ENCODE measurements at places on chromosomes 12 and 14. TPM values are rescaled to one million over a fixed set of nuclear protein-coding genes. Genes with fewer than 3 reads are reported as not detected.
A peak's percentile ranks its signal among the peaks of the same experiment; 100 is the strongest.

- H3K4me3 ChIP-seq = no peak overlapping the region
- no peak for DNase-seq
- H3K36me3 ChIP-seq = no peaks in the 10 kb centered on the region
- no peaks in the 10 kb centered on the region for H3K4me1 ChIP-seq
- no peaks in the 10 kb centered on the region for H3K27me3 ChIP-seq
Measured at GRCh38 chr12:46414591-46415268, 42.2 kb upstream of the SLC38A2 start.

GRCh38 chr12:122346054-122346453 is 76.4 kb downstream of the CLIP1 start:
- no peaks in the 10 kb centered on the region for H3K27me3 ChIP-seq
- H3K27ac ChIP-seq = no peak overlapping the region

GRCh38 chr12:118611295-118611694 is 234.9 kb downstream of the SUDS3 start:
- no peaks in the 10 kb centered on the region for H3K4me1 ChIP-seq
- no peak for DNase-seq
- H3K27ac ChIP-seq = no peak overlapping the region
- no peaks in the 10 kb centered on the region for H3K36me3 ChIP-seq

DNA sequence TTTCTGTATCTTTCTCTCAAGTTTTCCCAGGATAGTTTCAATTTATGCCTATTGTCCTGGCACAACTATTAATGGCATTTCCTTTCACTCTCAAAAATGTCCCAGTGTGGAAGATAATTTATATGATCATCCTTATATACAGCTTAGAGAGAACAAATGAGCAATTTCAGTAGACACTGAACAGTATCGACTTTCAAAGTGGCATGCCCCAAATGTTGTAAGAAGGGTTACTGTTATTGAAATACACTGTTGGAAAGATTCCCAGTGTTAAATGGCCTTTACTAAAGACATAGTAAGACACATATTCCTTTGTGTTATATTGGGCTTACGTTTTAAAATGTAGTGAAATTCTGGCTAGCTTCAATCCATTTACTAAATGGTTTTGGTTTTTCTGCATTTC is 202.3 kb upstream of the CDKN3 start:
- H3K4me3 ChIP-seq = no peak overlapping the region
- H3K27me3 ChIP-seq = no peaks in the 10 kb centered on the region
- no peaks in the 10 kb centered on the region for H3K4me1 ChIP-seq
- no peak for DNase-seq
- no peak overlapping the region for H3K27ac ChIP-seq
- H3K36me3 ChIP-seq = no peaks in the 10 kb centered on the region

- no peak overlapping the region for H3K27ac ChIP-seq
- H3K4me1 ChIP-seq = no peaks in the 10 kb centered on the region
- no peaks in the 10 kb centered on the region for H3K36me3 ChIP-seq
- H3K27me3 ChIP-seq = no peaks in the 10 kb centered on the region
- no peak for DNase-seq
Measured at GRCh38 chr14:84251411-84252115, 1278.4 kb upstream of the FLRT2 start.

DNA sequence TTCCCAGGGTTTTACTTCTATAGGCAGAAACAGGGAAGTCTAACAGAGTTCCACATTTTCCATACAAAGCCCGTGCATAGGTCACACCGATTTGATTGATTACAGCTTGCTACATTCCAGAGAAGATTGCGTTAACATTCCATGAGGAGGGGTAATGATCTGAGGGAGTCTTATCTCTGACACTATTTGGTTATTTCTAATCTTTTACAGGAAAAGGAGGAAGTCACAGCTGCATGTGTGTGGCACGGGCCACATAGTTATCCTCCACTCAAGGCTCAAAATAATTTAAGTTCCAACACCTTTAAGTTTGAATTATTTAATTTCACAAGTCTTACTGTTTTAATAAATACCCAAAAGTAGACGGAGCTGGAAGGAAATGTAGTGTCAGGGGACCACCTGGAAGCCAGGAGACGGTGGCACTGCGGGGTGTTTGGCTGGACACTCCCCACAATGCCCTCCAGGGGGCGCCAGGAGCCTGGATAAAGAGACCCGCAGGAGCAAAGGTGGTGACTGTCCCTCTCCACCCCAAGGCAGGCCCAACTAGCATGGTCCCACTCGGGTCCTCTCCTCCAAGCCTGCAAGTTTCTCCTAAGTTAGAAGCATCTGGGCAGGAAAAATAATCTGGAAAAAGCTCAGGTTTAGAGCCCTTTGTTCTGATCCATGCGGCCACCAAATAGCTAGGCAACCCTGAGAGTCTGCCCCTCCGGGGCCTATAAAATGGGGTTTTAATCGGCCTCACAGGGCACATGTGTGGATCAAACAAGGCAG is 20.2 kb downstream of the KRT8 start:
- no peaks in the 10 kb centered on the region for H3K36me3 ChIP-seq
- H3K27ac ChIP-seq = peak overlapping the region; percentile 30
- peak; percentile 87 for DNase-seq

DNA sequence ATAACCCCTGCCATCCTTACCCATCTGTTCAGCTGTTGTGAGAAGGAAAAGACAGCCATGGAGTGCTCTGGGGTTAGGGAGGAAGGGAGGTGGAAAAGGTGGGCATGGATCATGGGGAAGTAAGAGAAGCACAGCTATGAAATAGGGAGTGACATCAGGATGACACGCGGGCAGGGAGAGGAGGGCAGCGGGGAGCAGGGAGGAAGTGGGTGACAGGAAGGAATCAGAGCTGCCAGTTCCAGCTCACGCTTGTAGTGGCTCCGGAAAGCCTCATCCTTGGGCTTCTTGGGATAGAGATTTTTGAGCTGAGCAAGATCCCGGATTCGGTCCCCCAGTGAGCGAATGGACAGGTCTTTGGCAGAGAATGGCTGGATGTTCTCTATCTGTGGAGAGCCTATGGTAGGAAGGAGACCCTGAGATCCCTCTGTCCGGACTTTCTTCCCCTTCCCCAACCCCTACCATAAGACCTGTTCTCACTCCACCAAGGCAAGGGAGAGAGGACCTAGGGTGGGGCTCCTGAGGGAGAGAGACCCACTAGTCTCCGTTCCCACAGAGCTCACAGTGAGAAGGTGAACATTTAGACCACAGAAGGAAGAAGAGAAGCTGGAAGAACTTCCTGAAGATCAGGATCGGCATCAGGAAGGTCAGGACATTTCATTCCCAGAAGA is 10.3 kb downstream of the NAB2 start:
- peaks cover 20% of the 10 kb centered on the region for H3K36me3 ChIP-seq
- no peaks in the 10 kb centered on the region for H3K27me3 ChIP-seq
- H3K4me3 ChIP-seq = no peak overlapping the region
- H3K27ac ChIP-seq = no peak overlapping the region

GRCh38 chr14:30484201-30484600 is 74.8 kb upstream of the G2E3 start:
- no peak overlapping the region for H3K4me3 ChIP-seq
- H3K4me1 ChIP-seq = no peaks in the 10 kb centered on the region
- H3K27me3 ChIP-seq = no peaks in the 10 kb centered on the region
- H3K36me3 ChIP-seq = no peaks in the 10 kb centered on the region
- no peak for DNase-seq

DNA sequence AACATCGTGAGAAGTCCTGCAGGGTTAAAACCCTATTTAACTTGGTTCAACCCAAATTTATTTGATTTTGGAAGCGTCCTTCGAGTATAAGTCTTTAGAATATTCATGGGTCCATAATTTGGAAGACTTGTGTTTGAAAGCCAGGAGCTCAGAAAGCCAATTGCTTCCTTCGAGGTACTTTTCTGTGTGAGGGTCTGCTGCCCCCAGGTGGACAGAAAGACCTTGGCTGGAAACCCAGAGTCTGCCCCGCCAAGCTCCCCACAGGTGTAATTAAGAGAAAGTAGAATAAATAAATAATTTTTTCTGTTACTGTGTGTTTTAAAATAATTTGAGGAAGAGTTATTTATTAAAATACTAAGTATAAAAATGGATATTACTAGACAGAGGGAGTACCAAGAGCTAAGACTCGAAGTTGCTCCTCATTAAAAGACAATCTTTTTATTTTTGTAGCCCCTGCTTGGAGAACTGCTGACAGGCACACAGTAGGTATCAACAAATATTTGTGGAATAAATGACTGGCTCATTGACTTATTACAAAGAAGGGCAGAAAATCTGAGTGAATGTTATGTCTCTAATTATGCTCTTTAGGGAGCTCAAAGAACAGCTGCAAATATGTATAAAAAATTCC is 105.8 kb downstream of the PAH start:
- H3K4me3 ChIP-seq = no peak overlapping the region
- no peaks in the 10 kb centered on the region for H3K36me3 ChIP-seq
- no peaks in the 10 kb centered on the region for H3K4me1 ChIP-seq
- H3K27me3 ChIP-seq = no peaks in the 10 kb centered on the region

GRCh38 chr14:94058128-94058673 is 22.8 kb downstream of the DDX24 start:
- H3K36me3 ChIP-seq = peaks cover 3% of the 10 kb centered on the region
- no peak for DNase-seq
- no peak overlapping the region for H3K27ac ChIP-seq
- H3K4me3 ChIP-seq = no peak overlapping the region

DNA sequence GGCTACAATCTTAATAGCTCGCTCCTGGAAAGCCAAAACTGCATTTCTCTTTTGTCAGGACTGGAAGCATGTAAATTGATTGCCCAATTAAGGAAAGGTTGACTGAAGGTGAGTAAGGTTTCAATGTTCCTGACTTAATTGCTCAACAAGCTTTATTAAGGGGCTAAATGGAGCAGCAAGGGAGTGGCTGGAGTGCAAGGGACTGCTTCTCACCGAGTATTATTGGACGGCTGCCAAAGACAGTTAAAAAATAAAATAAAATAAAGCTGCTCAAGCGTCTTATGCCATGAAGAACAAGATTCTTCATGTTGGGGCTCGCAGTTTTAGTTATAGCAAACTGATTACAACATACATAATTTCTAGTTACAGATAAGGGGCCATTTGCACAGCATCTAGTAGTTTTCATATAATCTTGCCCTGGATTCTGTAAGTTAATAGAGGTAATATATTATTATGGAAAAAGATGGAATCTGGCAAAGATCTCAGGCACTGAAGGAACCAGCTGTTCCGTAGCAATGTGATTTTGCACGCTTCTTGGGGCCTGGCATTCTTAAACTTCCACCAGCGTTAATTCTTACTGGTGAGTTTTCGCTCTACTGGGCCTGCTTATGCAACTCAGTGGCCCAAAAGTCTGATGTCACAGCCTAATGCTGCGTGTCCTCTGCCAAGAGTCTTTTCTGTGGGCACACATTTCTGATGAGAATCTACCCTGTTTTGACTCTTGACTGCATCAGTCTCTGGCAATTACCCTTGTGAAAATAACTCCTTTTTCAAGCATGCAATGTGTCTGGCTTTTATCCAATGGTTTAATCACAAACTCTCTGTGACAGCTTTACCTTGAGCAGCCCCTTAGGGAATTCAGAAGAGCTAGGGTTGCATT is 108.5 kb downstream of the SLC38A1 start:
- no peaks in the 10 kb centered on the region for H3K36me3 ChIP-seq
- H3K27me3 ChIP-seq = no peaks in the 10 kb centered on the region
- no peaks in the 10 kb centered on the region for H3K4me1 ChIP-seq
- no peak overlapping the region for H3K4me3 ChIP-seq
- H3K27ac ChIP-seq = peak overlapping the region; percentile 72
- no peak for DNase-seq

- H3K27ac ChIP-seq = no peak overlapping the region
- H3K4me1 ChIP-seq = no peaks in the 10 kb centered on the region
- H3K36me3 ChIP-seq = no peaks in the 10 kb centered on the region
- no peak overlapping the region for H3K4me3 ChIP-seq
- no peak for DNase-seq
Measured at GRCh38 chr12:59886131-59886733, 290.4 kb downstream of the SLC16A7 start.

DNA sequence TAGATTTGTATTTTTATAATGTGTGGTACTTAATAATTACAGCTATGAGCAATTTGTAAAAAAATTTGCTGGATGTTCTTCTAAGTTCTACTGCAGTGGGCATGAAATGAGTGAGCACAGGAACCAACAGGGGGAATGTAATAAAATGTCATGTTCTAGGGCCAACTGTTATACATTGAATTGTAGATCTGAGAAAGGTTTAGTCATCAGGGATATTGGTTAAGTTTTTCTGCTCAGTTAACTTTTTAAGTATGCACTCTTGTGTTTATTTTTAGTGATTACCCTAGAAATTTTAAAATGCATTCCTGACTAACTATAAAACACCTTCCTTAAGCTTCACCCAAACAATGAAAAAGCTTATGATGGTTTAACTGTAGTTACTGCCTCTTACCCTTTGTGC is 101.8 kb downstream of the CAND1 start:
- H3K4me1 ChIP-seq = no peaks in the 10 kb centered on the region
- no peaks in the 10 kb centered on the region for H3K36me3 ChIP-seq
- H3K4me3 ChIP-seq = no peak overlapping the region

- peaks cover 22% of the 10 kb centered on the region for H3K4me1 ChIP-seq
- no peak overlapping the region for H3K4me3 ChIP-seq
- peak overlapping the region; percentile 63 for H3K27ac ChIP-seq
- no peak for DNase-seq
Measured at GRCh38 chr12:94074216-94074979, 74.0 kb upstream of the PLXNC1 start.

- no peak overlapping the region for H3K27ac ChIP-seq
- H3K27me3 ChIP-seq = no peaks in the 10 kb centered on the region
- no peak for DNase-seq
- no peaks in the 10 kb centered on the region for H3K4me1 ChIP-seq
- no peak overlapping the region for H3K4me3 ChIP-seq
- H3K36me3 ChIP-seq = no peaks in the 10 kb centered on the region
Measured at GRCh38 chr14:29242755-29243754, 476.5 kb downstream of the FOXG1 start.

GRCh38 chr12:109377139-109377685 is 29.5 kb downstream of the MYO1H start:
- peaks cover 3% of the 10 kb centered on the region for H3K27me3 ChIP-seq
- H3K4me3 ChIP-seq = no peak overlapping the region
- no peak overlapping the region for H3K27ac ChIP-seq
- H3K4me1 ChIP-seq = no peaks in the 10 kb centered on the region

- peaks cover 7% of the 10 kb centered on the region for H3K36me3 ChIP-seq
- no peaks in the 10 kb centered on the region for H3K27me3 ChIP-seq
- H3K4me1 ChIP-seq = no peaks in the 10 kb centered on the region
Measured at GRCh38 chr12:50715174-50715573, 48.7 kb upstream of the ATF1 start.

Gene ALDH6A1
- total RNA-seq = 19.1 TPM

Gene CYP46A1
- total RNA-seq = 0.27 TPM

Gene LMO3
- total RNA-seq = 55.1 TPM

Gene SOAT2
- not detected for total RNA-seq

Gene CAPS2
- 10.3 TPM for total RNA-seq

Gene PRDM4
- 42.9 TPM for total RNA-seq

Gene CPNE6
- not detected for total RNA-seq

Gene PRICKLE1
- total RNA-seq = 6.4 TPM

Gene SETD1B
- 15.6 TPM for total RNA-seq

Gene KRT85
- total RNA-seq = not detected

Measured in transverse colon (tissue), 4 donors.